ENCODE measurements at places on chromosomes 13 and 19.

DNA sequence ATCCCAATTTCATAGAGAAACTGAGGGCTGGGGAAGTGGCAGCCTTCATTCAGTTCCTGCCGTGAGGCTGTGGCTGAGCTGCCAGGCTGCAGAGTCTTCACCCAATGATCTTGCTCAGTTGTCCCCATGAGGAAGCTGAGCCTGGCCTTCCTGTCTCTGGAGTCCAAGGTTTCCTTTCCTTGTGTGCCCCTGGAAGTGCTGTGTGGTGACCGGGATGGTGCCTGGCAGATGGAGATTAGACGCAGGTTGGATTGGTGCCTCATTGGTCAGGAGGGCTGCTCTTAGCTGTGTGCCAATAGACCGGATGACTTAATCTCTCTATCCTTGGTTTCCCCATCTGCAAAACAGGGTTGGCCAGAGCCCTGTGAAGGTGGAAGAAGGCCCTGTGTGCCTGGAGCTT is 24.6 kb downstream of the DNM2 start:
- DNase-seq: no peak

GRCh38 chr13:84962141-84962750 is 837.0 kb downstream of the SLITRK6 start:
- DNase-seq: no peak

DNA sequence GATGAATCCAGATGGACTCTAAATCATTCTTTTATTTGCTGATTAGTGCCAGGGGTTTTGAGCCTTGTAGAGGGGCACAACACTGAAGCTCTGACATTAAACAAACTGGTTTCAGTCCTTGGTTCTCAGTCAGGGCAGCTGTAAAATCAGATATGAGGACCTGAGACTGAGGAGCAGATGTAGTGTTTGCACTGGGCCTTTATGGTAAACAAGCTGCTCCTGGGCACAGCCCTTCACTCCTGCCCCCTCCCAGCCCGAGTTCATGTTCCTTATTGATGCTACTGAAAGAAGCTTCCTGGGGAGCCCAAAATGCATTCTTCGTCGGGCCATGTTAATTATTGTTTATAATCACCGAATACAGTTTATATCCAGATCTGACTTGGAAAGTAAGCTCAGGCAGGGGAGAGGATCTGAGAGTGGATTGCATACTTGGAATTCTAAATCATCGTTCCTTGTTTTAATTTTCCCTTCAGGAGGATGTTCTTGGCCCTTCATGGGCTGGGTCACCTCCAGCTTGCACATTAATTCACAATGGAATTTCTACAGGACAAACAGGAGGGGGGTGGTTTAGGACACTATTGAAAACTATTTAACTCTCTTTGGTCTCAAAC is 213.5 kb downstream of the FGF9 start:
- DNase-seq: no peak

DNA sequence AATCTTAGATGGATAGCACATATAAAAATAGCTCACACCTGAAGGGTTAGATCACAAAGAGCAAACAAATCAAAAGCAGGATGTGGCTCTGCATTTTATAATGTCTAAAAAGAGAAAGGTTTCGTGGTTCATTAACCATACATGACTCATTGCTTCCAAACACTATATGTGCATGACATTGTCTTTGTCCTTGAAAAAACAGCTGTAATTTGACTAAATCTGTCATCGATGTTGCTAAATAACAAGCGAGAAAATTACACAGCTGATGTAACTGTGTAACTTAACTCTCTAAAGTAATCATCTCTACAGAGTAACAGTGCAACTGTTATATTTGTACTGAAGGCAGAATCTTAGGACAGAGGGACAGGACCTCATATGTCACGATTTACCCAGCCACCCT is 383.1 kb upstream of the GPC6 start:
- DNase-seq: no peak

DNA sequence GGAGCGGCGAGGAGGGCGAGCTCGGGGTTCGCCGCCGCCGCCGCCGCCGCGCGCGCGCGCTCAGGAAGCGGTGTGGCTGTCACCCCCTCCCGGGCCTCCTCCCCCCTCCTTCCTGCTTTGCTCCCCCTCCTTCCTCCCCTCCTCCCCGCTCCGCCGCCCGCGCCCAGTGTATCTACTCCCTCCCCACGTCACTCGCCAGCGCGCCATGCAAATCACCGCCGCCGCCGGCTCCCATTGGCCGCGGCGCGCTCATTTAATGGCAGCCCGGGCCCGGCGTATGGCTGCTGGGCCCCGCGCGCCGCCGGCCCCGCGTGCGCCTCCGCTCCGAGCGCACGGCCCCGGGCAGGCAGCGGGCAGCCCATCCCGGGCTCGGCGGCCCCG is 335 bp upstream of the SOX1 start:
- DNase-seq: peak; percentile 31

- DNase-seq: no peak
Observed at GRCh38 chr13:50179977-50180376, 164.7 kb downstream of the KCNRG start.

DNA sequence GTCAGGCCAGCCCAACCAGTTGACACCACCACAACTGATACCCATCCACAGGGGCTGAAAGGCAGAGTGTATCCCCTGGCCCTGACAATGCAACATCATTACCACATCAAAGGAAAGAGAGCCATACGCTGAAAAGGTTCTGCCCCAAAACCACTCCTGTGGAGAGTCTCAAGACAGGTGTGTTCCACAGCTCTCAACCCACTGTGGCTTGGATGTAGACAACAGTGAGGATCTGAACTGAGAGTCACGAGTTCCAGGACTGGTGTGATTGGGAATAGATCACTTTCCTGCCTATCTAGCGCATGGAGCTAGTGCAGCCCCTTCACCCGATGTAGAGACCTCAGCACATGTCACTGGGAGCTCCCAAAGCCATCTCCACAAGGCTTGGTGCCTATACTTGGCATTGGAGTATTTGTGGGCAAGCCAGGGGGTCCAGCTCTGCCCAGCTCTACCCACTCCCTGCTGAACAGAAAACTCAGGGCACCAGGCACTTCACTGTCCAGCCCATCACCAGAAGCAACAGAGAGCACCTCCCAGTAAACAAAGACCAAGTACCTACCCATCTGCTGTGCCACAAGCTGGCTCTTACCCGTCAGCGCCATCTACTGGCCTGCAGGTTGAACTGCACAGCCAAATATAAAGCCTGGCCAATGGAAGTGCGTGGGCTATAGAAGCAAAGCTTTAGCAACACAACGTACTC is 579.5 kb downstream of the UQCRFS1 start:
- DNase-seq: no peak

DNA sequence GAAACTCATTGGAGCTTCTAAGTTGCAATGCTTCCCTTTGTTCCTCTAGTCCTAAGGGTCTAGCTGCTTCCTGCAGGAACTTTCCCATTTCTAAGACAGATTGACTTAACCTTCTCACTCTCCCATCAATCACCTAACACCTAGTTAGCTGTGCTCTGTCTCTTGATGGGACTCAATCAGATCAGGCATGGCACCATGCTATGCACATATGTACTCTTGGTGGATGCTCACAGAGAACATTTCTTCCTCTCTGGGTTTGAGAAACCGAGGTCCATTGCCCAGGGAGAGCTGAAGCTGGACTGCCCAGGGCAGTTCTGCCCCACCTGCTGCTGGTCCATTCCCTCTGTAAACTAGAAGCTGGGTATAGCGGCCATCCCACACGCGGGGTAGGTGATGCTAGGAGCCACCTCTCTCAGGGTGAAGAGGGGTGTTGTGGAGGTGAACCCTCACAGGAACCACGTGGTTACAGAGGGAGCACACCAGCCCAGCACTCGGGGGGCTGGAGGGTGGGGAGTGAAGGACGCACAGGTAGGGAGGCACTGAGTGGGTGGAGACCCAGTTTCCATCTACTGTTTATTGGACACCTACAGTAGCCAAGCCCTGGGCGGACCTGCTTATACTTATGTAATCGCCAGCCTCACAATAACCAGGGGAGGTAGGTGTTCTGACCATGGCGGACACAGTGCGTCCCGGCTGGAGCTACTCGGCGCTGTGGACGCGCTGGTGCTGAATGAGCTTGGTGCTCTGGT is 3.1 kb upstream of the UBE2M start:
- DNase-seq: no peak

- no peak for DNase-seq
Observed at GRCh38 chr13:83620530-83621220, 261.6 kb downstream of the SLITRK1 start.

- no peak for DNase-seq
Observed at GRCh38 chr19:48085904-48086864, 24.4 kb downstream of the PLA2G4C start.

DNA sequence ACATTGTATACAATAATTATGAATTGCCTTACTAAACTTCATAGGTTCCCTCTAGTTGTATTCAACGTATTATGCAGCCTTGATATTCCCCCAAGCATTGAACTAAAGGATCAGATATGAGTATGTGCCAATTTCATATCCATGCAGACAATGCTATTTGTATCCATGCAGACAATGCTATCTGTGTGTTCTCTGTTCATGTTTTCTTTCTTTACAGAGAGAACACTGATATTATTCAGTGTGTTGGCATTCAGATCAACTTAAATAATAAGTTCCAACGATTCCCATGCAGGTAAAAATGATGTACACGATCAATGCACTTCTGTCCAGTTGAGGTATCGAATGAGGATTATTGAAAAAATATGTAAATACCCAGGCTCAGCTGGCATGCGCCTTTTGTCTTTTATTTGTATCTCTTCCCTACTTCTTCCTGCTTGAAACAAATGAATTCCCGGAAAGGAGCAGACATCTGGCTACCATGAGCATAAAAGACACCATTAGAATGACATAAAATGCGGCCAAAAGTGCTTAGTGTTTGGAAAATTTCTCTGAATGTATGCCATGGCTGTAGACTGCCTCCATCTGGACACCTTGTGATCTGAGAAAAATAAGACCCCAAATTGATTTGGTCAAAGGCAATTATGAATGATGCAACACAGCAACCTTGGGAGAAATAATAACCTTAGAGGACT is 731.5 kb downstream of the SLITRK1 start:
- no peak for DNase-seq

GRCh38 chr19:46032597-46033025 is 8.2 kb downstream of the IGFL4 start:
- no peak for DNase-seq

DNA sequence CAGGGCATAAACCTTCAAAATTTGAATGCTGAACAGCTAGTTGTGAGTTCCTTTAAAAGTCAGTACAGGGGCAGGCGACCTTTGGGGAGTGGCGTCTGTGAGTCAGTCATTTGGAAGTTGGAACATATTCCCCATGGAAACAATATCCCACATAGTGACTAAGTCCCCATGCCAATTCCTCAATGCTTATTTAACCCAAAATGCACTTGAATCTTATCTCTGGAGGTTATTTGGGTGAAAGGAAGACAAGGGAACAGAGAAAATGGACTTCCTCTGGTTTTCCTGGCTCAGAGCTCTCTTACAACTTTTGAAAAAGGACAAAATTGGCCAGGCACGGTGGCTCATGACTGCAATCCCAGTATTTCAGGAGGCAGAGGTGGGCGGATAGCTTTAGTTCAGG is 479.2 kb upstream of the NBEA start:
- DNase-seq: no peak

GRCh38 chr13:45522571-45522970 is 57.8 kb downstream of the COG3 start:
- no peak for DNase-seq

DNA sequence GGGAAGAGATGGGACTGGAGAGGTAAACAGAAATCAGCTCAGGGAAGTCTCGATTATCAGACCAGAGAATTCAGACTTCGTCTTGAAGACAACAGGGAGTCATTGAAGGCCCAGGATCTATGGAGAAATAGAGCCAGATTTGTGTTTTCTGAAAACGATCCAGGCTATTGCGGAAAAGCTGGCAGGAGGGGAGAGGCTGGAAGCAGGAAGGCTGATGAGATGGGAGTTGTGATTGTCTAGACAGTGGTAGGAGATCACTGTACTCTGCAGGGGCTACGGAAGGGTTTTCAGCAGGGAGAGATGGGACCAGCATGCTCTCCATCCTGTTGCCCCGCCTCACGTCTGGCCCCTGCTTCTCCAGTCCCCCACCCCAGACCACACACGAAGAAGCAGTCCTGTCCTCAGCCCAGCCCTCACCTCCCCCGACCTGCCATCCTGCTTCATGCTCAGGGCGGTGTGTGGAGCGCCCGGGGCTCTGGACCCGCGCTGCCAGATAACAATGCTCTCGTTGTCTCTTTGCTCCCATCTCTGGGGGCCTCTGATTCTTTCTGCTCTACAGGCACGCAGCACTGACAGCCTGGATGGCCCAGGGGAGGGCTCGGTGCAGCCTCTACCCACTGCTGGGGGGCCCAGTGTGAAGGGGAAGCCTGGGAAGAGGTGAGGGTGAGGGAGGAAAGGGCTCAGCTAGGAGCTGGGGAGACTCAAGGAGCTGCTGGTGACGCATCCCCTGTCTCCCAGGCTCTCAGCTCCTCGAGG is 1.9 kb downstream of the ARHGAP33 start:
- DNase-seq: no peak

DNA sequence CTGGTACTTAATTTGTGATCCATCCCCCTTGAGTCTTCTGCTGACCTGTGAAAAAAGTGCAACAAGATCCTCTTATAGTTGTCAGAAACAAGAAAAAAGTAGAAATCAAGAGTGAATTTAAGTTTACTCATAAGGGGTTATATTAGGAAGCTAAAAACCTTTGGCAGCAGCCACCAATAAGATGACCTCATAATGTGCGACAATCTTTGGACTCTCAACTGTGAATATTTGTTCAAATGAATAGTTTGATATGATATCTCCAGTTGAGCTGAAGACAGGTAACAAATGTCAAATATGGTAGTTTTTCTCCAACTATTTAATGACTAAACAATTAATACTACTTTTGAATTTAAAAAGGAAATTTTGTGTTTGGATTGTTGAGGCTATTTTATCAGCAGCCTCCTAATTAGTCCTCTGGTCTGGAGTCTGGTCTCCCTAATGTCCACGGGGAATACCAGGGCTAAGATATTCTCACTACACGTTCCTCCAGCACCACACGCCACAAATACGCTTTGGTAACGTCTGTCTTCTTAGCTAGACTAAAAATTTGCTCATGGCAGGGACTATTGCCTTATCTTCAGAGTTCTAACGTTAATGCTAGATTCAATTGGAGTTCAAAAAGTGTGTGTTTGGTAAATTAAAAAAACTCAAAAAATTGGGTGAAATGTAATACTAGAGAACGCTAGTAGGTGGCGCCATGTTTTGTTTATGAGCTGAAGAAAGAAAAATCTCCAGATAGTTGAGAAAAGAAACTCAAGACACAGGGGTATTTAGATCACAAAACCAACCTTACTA is 51.0 kb upstream of the PDX1 start:
- DNase-seq: no peak

DNA sequence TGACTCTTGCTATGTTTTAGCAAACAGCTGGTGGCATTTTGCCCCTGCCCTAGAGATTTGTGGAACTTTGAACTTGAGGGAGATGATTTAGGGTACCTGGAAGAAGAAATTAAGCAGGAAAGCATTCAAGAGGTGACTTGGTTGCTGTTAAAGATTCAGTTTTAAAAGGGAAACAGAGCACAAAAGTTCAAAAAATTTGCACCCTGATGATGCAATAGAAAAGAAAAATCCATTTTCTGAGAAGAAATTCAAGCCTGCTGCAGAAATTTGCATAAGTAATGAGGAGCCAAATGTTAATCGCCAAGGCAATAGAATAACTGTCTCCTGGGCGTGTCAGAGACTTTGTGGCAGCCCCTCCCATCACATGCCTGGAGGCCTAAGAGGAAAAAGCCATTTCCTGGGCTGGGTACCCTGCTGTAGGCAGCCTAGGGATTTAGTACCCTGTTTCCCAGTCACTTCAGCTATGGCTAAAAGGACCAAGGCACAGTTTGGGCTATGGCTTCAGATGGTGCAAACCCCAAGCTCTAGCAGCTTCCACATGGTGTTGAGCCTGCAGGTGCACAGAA is 958.5 kb upstream of the MIR17HG start:
- DNase-seq: no peak

Measured in stimulated activated CD4-positive, alpha-beta T cell treated with anti-CD3 and anti-CD28 coated beads, Interleukin-15, amount 100 ng/mL, for 1 hour (primary cell).